ENCODE measurements at places on chromosomes 4 and X.

DNA sequence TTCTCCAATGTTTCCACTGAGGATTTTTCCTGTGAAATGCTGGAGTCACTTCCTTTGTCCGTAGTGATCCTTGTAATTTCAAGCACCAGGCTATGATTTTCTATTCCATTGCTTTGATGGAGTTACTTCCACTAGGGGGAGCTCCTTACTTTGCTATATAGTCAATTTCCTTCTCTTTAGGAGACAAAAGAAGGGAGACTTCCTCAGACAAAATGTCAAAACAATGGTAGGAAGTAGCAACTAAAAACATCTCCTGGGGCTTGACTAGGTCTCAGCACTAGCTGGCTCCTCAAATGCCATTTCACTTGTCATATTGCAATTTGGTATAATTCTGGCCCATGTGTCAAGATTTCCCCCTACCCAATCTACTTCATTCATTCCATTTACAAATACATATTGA, 24.1 kb downstream of the ZCCHC12 start:
- no peak for DNase-seq

DNA sequence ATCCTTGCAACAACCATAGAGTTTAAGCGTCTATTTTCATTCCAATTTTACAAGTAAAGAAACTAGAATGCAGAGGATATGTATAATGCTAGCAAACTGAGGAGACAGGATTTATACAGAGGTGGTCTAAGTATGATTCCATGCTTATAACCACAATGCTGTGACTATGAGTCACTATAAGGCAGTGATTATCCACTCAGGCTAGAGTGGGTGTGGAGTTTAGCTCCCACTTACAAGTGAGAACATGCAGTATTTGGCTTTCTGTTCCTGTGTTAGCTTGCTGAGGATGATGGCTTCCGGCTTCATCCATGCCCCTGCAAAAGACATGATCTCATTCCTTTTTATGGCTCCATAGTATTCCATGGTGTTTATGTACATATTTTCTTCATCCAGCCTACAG, 41.6 kb upstream of the EDA2R start:
- no peak for DNase-seq

GRCh38 chr4:159328766-159329165, 225.9 kb downstream of the RAPGEF2 start:
- DNase-seq = no peak

DNA sequence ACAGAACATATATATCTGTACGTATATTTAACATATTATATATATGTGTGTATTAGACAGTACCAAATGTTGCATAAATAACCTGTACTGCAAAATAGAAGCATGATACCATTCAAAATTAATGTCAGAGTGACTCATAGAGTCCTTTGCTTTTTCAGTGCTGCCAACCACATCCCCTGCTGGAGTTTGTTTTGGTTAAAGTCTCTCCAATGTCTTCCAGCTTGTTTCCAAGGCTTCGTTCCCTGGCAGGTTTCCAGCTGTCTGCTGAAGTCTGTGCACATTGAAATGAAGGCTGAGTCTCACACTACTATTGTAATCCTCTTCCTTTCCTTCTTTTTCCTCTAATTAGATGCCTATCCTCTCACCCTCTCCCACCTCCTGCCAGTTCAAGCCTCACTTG, 14.9 kb downstream of the NRK start:
- no peak for DNase-seq
